ENCODE measurements at places on chromosomes 12 and 14.

DNA sequence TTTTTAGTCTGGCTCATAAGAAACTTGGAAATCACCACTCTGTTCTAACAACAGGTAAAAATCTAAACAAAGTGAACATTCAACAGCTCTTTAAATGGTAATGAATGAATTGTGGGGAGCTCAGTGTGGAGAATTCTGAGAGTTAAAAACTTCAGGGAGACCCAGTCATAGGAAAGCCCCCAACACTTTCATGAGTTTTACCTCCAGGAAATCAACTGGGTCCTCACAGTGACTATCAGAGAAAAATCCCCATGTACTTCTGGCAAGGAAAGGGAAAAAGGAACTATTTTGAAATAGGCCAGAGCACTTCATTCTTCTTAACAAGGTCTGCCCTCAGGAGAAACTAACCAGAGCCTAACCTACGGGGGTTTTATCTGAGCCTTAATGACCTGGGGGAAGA, 134.7 kb downstream of the CMAS start:
- DNase-seq: no peak

DNA sequence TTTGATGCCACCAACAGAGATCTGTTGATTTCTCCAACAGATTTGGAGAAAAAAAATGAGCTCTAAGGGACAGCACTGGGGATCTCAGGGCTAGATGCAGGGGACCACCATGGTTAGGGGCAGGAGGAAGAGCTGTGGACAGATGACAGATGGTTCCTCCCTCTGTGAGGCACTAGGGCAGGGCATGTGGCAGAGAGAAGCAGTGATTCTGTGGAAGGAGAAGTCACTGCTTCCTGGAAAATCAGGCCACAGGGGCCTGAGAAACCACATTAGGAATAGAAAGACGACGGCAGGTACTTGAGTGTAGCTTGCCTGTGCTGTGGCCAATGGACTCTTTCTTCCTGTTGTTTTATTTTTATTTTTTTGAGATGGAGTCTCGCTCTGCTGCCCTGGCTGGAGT, 24.9 kb upstream of the TMED2 start:
- no peak for DNase-seq

GRCh38 chr12:67472539-67472938, 176.0 kb upstream of the DYRK2 start:
- DNase-seq: no peak

GRCh38 chr14:52703225-52703624, 3.8 kb upstream of the PSMC6 start:
- DNase-seq: no peak

DNA sequence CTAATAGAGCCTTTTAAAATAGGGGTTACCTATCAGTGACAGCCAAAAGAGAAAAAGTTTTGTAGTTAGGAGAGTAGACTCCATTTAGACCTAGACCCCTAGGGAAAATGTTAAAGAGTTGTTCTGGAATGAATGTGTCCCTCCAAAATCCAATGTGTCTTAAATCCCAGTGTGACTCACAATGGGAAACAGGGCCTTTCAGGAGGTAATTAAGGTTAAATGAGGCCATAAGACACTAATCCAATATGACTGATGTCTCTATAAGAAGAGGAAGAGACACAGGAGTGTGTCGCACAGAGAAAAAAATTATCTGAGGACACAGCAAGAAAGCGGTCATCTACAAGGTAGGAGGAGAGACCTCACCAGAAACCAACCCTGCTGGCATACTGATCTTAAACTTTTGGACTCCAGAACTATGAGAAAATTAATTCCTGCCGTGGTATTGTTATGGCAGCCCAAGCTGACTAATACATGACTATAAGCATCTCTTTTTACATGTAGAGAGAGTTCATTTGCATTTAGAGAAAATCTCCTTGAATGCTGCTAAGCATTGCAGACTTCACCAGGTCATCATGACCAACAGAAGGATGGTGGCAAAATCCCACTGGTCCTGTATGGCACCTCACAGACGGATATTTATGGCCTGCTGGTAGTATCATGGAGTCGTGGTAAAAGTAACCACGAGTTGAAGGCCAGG, 259.6 kb upstream of the TMTC1 start:
- no peak for DNase-seq

GRCh38 chr12:65277994-65278575, 398 bp upstream of the MSRB3 start:
- DNase-seq: no peak

GRCh38 chr14:87813211-87813610, 179.8 kb downstream of the GALC start:
- no peak for DNase-seq

GRCh38 chr12:55641595-55641994, 4.9 kb downstream of the OR10P1 start:
- no peak for DNase-seq

GRCh38 chr12:23474438-23474976, 475.0 kb downstream of the SOX5 start:
- DNase-seq: no peak

DNA sequence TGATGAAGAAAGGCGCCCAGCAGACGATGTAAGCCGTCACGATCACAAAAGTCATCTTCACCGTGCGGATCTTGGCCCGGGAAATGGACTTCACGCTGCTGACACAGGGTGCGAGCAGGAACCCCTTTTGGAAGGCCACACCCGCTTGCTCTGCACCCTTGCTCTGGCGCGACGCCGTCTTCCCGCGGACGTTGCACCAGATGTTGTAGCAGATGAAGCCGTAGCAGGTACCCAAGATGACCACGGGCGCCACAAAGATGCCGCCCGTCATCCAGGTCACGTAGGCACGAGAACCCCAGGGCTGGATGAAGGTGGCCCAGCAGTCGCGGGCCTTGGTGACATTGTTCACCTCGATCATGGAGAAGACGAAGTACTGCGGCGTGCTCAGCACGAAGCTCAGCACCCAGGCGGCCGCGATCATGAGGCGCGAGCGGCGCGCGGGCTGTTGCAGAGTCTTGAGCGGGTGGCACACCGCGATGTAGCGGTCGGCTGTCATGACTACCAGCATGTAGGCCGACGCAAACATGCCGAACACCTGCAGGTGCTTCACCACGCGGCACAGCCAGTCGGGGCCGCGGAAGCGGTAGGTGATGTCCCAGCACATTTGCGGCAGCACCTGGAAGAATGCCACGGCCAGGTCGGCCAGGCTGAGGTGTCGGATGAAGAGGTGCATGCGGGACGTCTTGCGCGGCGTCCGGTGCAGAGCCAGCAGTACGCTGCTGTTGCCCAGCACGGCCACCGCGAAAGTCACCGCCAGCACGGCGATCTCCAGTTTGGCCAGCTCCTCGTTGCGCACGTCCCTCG, 890 bp downstream of the AVPR1A start:
- no peak for DNase-seq

GRCh38 chr14:37428954-37429353, 166.1 kb downstream of the FOXA1 start:
- no peak for DNase-seq

GRCh38 chr12:129911428-129912049, 7.7 kb upstream of the TMEM132D start:
- DNase-seq: peak; percentile 50

GRCh38 chr12:47977046-47977771, 13.8 kb downstream of the TMEM106C start:
- DNase-seq: no peak

- DNase-seq: peak; percentile 13
Measured at GRCh38 chr12:75208856-75209811, 505 bp downstream of the KCNC2 start.

- no peak for DNase-seq
Measured at GRCh38 chr14:105882626-105883025, 356.2 kb downstream of the TMEM121 start.

GRCh38 chr14:65915125-65915524, 502.6 kb downstream of the FUT8 start:
- DNase-seq: peak; percentile 22

GRCh38 chr12:96247563-96247962, 53.4 kb downstream of the ELK3 start:
- DNase-seq: peak; percentile 28

DNA sequence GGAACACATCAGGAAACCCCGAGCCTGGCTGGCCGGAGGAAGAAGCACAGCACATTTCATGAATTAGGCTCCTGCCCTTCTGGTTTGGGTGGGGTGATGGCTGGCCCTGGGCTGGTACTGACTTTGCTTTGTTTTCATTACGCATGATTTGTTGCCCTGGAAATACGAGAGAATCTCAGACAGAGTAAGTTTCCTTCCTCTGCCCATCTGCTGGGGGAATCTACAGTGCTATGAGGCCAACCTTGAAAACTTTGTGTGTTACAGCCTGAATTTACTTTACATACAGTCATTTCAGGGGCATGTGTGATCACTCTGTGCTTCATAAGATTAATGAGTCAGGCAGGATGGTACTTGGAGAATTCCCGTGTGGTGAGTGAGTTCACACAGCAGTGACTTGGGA, 20.5 kb upstream of the SLC5A8 start:
- no peak for DNase-seq

DNA sequence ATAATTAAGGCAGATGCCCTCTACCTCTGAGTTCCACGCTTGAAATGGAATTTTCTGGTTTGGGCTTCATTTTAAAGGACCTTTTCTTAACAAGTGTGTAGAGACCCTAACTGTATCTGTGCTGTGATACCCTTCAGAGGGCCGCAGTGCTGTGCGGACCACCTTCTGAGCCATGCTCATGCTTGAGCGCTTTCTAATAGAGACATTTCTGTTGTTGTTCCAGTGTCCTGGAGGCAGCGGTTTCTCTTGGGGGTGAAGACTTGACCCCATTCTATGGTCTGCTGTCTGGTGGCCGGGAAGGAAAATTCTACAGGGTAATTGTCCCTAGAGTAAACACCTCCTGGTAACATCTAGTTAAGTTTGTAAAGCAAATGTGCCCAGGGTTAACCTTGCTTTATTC, 46.7 kb upstream of the BCL7A start:
- DNase-seq: no peak

DNA sequence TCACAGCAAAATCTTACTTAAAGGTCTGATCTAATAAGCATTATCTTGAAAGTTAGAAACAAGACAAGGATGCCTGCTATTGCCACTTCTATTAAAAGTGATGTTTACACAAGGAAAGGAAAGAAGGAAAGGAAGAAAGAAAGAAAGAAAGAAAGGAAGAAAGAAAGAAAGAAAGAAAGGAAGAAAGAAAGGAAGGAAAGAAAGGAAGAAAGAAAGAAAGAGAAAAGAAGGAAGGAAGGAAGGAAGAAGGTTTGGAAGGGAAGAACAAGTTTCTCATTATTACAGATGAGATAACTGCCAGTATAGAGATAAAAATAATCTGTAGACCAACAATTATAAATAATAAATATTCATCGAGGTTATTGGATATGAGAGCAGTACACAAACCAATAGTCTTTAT, 35.8 kb upstream of the KCNA1 start:
- DNase-seq: no peak

GRCh38 chr14:67583711-67584644, 16.1 kb downstream of the PIGH start:
- peak; percentile 35 for DNase-seq
